ENCODE measurements at places on chromosomes 6 and 20. TPM values are rescaled to one million over a fixed set of nuclear protein-coding genes. Genes with fewer than 3 reads are reported as not detected.

The IFT52 gene
- total RNA-seq: 38.3 TPM

The RSPH4A gene
- total RNA-seq: under 0.01 TPM

The FAM184A gene
- total RNA-seq: 1.4 TPM

The LTB gene
- not detected for total RNA-seq

The CD83 gene
- total RNA-seq: 3.9 TPM

The ZBTB12 gene
- 1.8 TPM for total RNA-seq

The BMP5 gene
- 0.37 TPM for total RNA-seq

The SNAP25 gene
- 4.5 TPM for total RNA-seq

The RFX6 gene
- total RNA-seq: not detected
